Stimulated activated CD4-positive, alpha-beta T cell treated with anti-CD3 and anti-CD28 coated beads, Interleukin-1b, Interleukin-23, amount 100 ng/mL, for 4 hours (primary cell): ENCODE measurements at places on chromosomes 11 and 22.

DNA sequence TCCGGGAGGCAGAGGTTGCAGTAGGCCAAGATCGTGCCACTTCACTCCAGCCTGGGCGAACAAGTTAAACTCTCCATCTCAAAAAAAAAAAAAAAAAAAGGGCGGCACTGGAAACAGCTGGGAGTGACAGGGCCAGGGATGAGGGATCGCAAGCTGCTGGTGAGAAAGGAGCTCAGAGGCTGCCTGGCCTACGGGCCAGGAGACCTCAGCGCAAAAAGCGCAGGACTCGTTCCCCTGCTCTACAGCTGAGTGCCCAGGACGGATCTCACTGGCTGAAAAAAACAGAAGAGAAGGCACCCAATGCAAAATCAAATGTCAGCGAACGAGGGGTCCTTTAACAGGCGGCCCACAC lies 650 bp upstream of the NUP50 start:
- DNase-seq, result no peak

GRCh38 chr11:56513280-56513679 lies 22.1 kb upstream of the OR5M8 start:
- no peak for DNase-seq

- no peak for DNase-seq
Observed at GRCh38 chr11:59380263-59381059, 21.8 kb downstream of the OR5AN1 start.

- DNase-seq, result no peak
Observed at GRCh38 chr11:74546752-74547151, 45.6 kb upstream of the POLD3 start.

DNA sequence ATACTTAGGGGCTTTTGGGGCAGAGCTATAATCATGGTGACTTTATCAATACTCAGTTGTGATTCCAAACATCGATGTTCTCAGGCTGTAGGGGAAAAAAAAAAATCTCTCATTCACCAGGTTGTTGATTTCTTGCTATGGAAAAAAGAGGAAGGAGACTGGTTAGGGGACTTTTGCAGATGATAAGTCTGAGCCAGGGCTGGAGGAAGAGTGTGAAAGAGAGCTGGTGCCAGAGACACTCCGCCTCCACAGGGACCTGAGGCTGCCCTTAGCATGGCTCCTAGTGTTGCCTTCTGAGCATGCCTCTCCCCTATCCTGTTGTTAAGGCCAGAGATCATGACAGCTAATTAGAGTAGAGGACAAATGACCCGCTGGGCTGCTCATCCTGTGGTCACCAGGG lies 16.9 kb downstream of the UPB1 start:
- no peak for DNase-seq

- DNase-seq, result no peak
Observed at GRCh38 chr22:50726643-50727340, 11.2 kb upstream of the ACR start.

- DNase-seq, result no peak
Observed at GRCh38 chr11:112795911-112796649, 165.1 kb upstream of the NCAM1 start.

GRCh38 chr11:35144136-35144741 lies 5.3 kb downstream of the CD44 start:
- no peak for DNase-seq

- no peak for DNase-seq
Observed at GRCh38 chr11:120611581-120611980, 100.0 kb downstream of the GRIK4 start.

- DNase-seq, result no peak
Observed at GRCh38 chr11:86719781-86720463, 47.5 kb upstream of the ME3 start.

DNA sequence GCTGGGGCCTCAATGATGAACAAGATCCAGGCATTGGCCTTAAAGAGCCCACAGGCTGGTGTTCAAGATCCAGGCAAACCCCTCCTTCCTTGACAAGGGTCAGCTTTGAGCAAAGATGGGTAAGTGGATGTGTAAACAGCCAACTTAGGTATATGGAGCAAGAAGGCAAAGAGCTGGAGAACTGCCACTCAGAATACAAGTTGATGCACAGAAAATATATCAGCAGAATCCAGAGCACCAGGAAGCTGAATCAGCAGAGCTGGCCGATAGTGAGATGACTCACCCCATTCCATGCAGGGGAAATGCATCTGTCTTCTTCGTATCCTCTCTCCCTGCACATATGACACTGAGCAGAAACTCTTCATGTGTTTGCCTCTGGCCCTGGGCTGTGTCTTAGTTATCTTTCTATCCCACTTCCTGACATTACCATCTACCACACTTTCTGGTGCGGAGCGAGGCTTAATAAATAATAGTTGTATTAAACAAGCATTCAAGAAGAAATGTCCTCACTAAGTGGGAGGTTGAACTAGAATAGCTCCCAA lies 57.8 kb downstream of the ENDOD1 start:
- DNase-seq, result no peak

GRCh38 chr11:64713016-64713707 lies 9.8 kb downstream of the NRXN2 start:
- DNase-seq, result no peak

DNA sequence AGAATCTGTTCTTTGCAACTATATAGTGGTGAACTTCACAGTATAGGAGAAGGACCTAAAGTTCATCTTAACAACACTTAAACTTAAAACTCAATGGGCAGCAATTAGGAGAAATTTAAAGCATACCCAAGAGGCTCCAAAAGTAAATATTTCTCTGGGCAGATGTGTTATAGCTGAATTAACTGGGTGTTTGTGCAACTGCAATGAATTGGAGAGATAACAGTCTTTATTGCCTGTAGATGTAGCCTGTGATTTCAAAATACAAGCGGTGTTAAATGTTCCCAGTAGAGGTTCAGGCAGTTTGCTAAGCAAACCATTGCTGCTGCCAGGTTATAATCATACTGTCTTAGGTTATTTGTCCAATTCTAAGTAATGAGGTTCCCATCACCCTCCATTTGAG lies 294.1 kb upstream of the MTNR1B start:
- DNase-seq, result no peak

GRCh38 chr11:112132737-112133136 lies 31.2 kb downstream of the IL18 start:
- DNase-seq, result no peak
